Stimulated activated CD8-positive, alpha-beta memory T cell treated with anti-CD3 and anti-CD28 coated beads, Interleukin-4, amount 100 ng/mL, for 4 hours (primary cell): ENCODE measurements at places on chromosomes 3 and 15.

DNA sequence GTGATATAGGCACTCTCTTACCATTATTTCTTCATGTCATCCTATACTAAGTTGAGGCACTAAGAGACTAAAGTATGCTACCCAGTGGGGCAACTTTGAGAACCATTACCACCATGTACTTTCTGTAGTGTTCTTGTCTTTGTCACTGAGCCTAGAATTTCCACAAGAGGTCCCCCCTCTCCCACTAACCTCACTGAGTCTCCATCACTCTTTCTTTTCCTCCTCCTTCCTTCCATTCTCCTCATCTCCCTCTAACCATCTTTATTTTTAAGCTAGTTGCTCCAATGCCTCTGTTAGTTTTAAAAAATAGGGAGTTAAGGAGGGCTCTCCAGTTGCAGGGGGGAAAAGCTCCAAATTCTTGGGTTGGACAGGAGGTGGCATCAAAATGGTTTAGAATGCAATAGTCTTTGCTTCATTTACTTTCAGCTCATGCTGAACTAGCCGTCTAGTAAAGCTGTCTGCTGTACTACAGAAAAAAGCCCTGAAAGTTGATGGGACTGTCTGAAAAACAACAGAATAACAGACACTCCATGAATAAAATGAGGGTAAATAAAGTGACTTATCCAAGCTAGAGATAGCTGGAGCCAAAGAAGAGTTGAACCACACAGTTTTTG, 85.1 kb upstream of the MYRIP start:
- no peak for DNase-seq

DNA sequence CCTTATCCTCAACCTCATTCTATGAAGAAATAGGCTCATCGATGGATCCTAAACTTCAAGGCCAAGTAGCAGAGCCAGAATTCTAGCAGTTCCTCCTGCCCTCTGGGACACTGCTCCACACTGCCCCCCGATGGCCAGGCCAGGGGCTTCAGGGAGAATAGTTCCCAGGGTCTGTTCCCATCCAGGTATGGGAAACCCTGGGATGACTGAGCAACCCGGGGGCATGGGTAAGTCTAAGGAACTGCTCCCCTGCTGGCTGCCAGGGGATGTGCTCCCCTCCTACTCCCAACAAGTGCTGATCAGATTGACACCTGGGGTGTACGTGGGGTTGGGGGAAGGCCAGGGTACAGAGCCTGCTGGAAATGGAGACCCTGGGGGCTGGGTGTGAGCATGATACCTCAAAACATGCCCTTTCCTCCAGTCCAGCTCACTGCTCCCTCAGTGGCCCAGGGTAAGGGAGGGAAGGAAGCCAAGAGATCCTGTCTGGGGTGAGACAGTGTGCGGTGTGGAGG, 7.6 kb downstream of the ULK3 start:
- no peak for DNase-seq

DNA sequence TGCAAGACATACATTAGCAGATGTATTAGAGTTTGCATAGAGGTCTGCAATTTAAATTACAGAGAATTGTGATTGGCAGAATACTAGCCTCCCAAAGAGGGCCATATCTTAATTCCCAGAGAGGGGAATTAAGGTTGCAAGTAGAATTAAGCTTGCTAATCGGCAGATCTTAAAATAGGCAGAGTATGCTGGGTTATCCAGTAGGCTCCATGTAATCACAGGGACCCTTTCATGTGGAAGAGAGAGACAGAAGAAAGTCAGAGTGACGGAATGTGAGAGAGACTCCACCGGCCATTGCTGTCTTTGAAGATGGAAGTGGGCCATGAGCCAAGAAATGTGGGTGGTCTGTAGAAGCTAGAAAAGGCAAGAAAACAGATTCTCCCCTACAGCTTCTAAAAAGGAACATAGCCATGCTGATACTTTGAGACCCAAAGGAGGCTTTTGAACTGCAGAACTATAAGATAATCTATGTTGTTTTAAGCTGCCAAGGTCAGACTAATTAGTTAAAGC, 38.8 kb downstream of the IMPG2 start:
- no peak for DNase-seq

DNA sequence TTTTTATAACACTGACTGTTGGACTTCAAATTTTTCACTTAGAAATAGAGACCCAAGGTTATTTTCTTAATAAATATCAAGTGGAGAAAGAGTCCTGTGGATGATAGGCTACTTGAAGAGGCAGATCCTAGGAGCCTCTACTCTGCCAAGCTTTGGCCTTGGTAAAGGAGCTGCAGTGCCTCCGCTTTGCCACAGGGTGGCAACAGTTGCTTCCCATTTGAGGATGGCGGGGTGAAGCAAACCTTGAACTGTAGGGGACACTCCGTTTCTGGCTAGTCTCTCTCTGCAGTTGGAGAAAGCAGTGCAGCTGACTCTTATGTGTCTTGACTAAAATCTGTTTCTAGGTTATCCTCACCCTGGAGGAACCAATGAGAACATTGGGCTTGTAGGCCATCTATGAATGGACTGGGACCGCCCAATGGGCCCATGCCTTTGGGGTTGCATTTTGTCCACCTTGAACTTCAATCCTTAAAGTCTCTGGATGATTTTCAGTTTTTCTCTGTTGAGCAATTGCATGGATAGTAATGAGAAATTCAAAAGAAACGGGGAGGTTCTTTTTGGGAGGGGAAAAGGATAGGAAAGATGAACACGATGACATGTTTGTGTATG, 9.8 kb downstream of the SCG5 start:
- DNase-seq: peak; percentile 6

- DNase-seq: no peak
Measured at GRCh38 chr3:6060251-6060650, 800.7 kb upstream of the GRM7 start.

DNA sequence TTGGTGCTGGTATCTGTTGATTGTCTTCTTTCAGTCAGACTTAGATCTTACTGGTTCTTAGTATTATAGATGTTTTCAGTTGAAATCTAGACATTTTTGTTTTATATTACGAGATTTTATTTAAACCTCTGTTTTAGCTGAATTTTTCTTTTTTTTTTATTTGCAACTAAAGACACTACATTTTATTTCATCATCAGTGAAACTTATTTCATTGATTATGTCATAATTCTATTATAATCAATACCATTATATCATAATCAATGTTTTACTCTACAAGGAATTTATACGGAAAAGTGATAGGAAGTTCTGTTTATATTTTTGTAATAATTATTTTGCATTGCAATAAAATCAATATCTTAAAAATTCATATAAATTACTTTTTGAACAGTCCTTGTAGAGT, 477.4 kb upstream of the MDFIC2 start:
- DNase-seq: no peak
